ENCODE measurements at places on chromosomes 1 and 21. TPM values are rescaled to one million over a fixed set of nuclear protein-coding genes. Genes with fewer than 3 reads are reported as not detected.

The GIPC2 gene
- not detected for total RNA-seq

The JAM2 gene
- total RNA-seq: not detected

The TRNP1 gene
- 2.1 TPM for total RNA-seq

DNA sequence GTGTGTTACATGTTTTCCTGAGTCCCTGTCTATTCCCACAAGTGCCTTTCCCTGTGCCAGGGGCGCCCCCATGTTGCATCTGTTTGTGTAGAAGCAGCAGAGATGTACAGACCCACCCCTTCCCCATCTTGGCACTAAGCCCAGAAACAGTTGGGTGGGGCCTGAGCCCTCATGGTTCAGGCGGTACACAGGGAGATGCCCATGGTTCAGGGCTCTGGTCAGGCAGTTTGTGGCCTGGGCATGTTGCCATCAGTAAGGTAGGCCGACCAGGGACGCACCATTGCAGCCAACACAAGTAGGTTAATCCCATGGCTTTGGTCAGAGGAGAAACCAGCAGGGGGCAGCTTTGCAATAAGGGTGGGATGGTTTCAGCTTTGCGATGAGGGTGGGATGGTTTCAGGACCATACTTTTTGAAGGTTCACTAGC lies 914 bp upstream of the ADGRB2 start:
- DNase-seq: no peak

- no peak for DNase-seq
Measured at GRCh38 chr1:161190962-161191521, 7.8 kb downstream of the ADAMTS4 start.
